Spleen (tissue), 13 donors: ENCODE measurements at places on chromosomes 13 and 19. TPM values are rescaled to one million over a fixed set of nuclear protein-coding genes. Genes with fewer than 3 reads are reported as not detected.

The SOX1 gene
- total RNA-seq: not detected

DNA sequence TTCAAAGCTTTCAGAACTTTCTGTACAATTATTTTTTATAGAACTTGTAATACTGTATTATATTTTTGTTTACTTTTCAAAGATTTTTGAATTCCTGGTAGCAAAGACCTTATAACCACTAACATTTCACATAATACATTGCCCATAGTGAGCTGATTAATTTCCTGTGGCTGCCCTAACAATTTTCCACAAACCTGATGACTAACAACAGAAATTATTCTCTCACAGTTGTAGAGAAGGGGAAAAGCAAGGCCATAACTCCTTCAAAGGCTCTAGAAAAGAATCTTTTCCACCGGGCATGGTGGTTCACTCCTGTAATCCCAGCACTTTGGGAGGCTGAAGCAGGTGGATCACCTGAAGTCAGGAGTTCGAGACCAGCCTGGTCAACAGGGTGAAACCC, 19.1 kb downstream of the KLF12 start:
- no peak for DNase-seq
- no peaks in the 10 kb centered on the region for H3K36me3 ChIP-seq
- no peaks in the 10 kb centered on the region for H3K27me3 ChIP-seq

The FOXA3 gene
- 0.24 TPM for total RNA-seq

DNA sequence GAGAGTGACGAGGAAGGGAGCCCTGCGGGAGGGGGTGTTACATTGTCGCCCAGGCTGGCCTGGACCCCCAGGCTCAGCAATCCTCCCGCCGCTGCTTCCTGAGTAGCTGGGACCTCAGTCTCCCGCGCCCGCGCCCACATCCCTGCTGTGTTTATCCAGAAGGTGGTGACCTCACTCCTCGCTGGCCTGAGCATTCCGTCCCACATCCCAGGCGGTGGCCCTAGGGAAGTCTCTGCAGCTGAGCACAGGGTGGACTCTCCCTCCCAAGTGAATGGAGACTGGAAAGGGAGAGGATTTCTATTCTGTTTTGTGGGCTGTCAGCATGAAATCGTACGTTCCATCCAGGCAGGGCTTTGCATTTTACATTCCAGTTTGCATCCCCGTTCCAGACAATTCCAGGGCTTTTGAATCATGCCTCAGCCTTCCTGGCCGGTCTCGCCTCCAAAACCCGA, 401 bp upstream of the ZNF765 start:
- DNase-seq: peak; percentile 83
- peaks cover 30% of the 10 kb centered on the region for H3K4me1 ChIP-seq
- peaks cover 18% of the 10 kb centered on the region for H3K36me3 ChIP-seq
- H3K27me3 ChIP-seq: no peaks in the 10 kb centered on the region

DNA sequence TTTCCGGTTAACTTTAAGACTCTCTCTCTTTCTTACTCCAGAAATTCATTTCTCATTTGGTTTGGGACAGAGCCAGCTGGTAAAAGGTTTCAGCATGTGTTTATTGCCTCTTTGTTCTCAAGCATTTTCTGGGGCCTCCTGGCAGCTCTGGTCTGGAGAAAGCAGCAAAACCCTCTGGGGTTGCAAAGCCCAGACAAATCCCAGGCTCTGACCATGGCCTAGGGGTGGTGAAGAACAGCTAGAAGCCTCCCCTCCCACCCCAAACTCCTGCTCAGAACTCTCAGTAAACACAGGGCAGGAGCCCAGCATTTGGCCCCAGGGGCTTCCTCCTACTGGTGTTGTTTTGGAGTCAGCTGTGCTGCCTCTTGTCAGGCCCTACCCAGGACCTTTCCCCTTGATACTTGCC, 124.2 kb upstream of the SERP2 start:
- no peak overlapping the region for H3K4me3 ChIP-seq
- H3K36me3 ChIP-seq: no peaks in the 10 kb centered on the region
- H3K27ac ChIP-seq: no peak overlapping the region
- H3K27me3 ChIP-seq: no peaks in the 10 kb centered on the region
- H3K4me1 ChIP-seq: no peaks in the 10 kb centered on the region
